Prostate gland (tissue), 2 donors: ENCODE measurements at places on chromosomes 5 and 9.

- DNase-seq = no peak
Observed at GRCh38 chr5:11150976-11151375, 389.9 kb upstream of the DAP start.

DNA sequence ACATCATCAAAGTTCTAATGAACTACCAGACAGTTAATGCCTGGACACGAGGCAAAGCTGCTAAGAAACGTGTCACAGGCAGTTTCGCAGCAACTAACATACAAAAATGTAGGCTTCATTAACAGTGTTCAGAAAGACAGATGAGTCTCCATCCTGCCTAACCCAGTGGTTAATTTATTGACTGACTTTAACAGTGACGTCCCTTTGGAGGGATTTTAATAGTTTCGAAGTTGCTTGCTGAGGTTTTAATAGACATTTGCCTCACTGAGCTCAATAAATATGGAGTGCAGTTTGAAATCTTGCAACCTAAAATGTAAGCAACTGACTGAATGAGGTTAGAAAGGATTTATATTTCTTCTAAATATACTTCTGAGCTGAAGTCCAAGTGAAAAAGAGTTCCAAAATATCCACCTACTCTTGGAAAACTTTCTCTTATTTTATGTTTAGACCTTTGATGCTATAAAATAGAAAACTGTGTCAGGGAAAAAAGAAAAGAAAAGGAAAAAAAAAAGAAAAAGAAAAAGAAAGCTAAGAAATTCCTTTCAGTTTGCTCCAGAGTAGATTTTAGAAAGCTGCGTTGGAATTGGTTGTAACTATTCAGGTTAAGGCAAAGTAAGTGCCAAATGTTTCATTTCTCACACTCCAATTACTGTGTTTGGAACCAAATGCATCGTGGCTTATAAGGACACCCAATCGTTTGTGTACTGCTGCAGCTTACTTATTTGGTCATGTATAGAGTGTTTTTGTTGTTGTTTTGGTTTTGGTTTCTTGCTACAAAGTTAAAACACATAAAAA lies 2016.6 kb downstream of the MAT2B start:
- DNase-seq = no peak

- no peak for DNase-seq
Observed at GRCh38 chr5:89072842-89073672, 190.1 kb upstream of the MEF2C start.

- DNase-seq = no peak
Observed at GRCh38 chr5:40939753-40940152, 30.5 kb downstream of the C7 start.

GRCh38 chr5:112159435-112159834 lies 259.6 kb downstream of the EPB41L4A start:
- no peak for DNase-seq

GRCh38 chr5:113179156-113179555 lies 202.6 kb downstream of the DCP2 start:
- no peak for DNase-seq

- DNase-seq = no peak
Observed at GRCh38 chr5:165304193-165304827, 1798.9 kb downstream of the MAT2B start.

GRCh38 chr5:97874491-97874890 lies 691.4 kb upstream of the RIOK2 start:
- DNase-seq = no peak

- no peak for DNase-seq
Observed at GRCh38 chr5:170277867-170278281, 19.7 kb downstream of the LCP2 start.

DNA sequence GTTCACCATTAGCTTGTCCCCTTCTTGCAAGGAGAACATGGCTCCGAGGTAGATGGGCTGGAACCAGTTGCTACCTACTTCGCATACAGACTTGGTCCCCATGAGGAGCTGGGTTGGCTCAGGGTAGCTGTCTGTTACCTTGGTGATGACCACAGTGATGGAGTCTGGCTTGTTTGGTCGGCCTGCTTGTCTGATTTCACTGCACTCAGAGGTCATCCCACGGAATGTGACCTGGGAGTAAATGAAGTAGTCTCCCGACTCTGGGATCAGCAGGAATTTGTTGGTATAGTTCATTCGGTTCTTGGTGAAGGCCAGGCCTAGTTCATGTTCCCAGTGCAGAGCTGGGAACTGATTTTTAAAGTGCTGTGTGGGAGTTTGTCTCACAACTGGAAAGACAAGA lies 15.3 kb downstream of the TNFSF15 start:
- no peak for DNase-seq

DNA sequence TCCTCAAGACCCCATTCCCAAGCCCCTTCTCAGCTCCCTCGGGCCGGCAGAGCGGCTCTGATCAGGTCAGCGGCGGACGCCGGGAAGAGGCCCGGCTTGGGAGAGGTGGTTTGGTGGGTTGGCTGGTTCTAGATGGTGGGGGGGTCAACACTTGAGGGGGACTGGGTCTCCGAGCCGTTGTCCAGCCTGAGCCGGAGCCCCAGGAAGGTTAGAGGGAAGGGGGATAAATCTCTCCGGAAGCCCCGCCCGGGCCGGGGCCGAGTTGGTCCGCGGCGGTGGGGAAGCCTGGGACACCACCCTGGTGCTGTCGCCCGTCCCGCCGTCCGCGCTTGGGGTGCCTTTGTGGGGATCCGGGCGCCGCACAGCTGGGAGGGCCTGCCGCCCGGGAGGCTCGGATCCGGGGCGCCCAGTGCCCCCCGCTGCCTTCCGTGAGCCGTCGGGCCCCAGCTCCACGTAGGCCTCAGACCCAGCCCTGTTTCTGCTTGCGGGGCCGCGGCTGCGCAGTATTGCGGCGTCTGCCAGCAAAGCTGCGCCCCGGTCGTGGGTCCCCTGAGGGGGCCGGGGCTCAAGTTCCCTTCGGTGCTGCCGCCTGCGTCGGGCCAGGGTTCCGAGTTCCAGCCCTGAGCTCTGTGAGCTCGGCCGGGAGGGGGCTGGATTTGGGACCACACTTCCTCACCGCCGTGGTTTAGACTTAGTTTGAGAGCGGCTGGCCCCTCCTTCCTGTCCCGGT lies 542 bp upstream of the TRIM52 start:
- peak; percentile 62 for DNase-seq

DNA sequence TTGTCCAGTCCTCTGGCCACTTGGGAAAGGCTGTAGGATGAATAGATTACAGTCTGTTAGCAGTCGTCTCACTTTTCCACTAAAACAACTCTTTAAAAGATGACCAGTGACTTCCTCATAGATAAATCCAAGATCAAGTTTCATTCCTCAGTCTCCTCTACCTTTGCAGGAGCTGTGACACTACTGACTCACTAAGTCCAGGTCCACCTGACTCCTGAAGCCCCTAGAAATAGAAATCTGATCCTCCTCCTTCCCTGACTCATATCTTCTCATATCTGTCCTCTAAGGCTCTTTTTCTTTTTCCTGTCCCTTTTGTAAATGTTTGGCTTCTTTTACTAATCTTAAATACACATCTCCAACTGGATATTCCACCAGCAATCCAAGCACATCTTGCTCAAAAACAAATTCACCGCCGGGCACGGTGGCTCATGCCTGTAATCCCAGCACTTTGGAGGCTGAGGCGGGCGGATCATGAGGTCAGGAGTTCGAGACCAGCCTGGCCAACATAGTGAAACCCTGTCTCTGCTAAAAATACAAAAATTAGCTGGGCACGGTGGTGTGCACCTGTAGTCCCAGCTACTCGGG lies 2.6 kb downstream of the CCDC125 start:
- DNase-seq = peak; percentile 50

GRCh38 chr5:134536876-134537275 lies 11.4 kb downstream of the JADE2 start:
- DNase-seq = no peak
